NCI-H446 treated with DMSO at 0.1 percent for 48 hours (cell line): ENCODE measurements at places on chromosomes 11 and 22.

DNA sequence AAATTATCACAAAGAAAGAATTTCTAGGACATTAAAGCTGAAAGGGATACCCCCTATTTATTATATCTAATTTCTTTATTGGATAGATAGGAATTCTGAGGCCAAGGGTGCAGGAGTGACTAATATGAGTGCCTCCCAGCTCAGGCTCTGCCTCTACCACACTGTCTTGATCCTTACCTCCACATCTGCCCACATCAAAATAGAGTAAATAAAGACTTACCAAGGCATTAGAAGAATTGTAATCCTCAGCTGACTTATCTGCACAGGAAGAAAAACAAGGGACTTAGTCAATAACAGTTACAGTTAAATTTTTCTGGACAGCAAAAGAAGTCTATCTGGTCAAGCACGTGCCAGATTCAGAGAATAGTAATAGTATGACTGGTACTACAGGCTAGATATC lies 72.6 kb upstream of the GDPD4 start:
- no peak for DNase-seq

DNA sequence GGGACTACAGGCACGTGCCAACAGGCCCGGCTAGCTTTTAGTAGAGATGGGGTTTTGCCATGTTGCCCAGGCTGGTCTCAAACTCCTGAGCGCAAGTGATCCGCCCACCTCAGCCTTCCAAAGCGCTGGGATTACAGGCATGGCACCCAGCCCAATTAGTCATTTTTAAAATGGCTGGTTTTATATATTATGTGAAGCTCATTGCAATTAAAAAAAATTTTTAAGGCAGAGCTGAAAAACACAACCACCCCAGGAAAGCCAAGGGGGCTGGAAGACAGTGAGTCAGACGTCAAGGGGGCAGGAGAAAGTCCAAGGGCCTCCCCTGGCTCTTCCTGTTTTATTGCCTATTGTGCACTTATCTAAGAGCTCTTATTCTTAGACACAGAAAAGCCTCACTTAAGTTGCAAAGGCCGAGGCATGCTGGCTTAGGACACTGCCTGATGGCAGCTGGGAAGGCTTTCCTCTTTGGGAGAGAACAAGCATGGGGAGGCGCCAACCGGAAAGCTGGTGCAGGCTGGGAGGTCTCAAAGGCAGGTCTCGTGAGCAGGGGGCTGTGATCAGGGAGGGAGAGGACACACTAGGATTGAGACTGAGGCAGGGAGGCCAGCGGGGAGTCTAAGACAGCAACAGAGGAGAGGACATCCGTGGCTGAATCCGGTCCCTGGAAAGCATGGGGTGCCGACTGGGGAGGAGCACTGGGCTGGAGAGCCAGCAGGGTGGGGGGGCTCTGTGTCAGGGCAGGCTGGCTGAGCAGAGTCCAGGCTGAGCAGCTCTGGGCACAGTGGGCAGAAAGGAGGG lies 11.1 kb upstream of the OSM start:
- peak; percentile 9 for DNase-seq

DNA sequence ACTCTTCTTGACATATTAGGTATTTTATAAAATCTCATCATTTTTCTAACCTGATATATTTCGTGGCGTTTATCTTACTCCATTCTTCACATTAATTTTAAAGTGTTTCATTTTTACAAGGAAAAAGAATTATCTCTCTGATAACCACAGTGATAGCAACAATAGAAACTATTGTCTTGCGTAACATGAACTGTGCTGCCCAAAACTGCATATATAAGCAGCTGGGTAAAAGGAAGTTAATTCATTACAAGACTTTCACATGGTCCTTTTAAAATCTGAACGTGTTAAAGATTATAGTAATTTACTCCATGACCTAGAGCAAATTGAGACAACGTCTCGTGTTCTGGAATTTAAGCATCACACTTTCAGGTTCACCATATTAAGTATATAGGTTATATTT lies 210.4 kb upstream of the GRIA4 start:
- no peak for DNase-seq

DNA sequence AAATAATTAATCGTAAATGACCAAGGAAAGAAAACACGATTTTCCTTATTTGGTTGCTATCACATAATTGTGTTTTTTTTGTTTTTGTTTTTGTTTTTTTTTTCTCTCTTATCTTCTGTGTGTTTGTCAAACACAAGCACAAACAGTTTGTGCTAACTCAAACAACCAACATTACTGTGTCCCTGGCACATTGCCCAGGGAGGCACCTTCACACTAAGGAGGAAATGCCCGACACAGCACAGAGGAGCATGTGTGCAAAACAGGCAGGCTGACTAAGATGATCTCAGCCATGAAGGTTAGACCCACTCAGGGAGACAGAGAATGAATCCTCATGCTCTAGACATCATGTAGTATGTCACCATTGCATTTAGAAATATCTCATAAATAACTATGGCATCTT lies 130.1 kb downstream of the SOX6 start:
- DNase-seq: no peak

DNA sequence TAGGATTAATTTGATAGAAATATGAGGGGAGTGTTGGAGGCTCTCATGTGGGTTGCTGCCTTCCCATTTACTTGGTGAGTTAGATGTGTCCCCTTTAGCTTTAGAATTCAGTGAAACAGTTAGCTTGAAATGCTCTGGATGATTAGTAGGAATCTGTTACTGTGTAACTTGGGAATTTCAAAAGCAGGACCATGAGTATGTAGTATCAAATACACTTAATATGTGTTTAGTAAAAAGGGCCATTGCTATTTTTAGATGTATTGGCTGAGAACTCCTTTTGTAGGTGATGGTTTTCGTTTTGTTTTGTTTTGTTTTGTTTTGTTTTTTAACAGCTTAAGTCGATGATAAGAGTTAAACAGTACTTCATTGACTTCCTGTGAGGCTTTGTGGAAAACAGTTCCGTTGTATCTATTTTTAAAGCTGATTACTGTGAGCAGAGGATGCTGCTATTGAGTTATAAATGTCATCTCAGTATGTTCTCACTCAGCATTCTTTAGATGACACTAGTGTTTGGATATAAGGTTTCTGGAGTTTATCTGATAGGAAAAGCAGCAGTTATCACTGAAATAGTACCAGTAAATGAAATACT lies 53.5 kb downstream of the MCAM start:
- no peak for DNase-seq

DNA sequence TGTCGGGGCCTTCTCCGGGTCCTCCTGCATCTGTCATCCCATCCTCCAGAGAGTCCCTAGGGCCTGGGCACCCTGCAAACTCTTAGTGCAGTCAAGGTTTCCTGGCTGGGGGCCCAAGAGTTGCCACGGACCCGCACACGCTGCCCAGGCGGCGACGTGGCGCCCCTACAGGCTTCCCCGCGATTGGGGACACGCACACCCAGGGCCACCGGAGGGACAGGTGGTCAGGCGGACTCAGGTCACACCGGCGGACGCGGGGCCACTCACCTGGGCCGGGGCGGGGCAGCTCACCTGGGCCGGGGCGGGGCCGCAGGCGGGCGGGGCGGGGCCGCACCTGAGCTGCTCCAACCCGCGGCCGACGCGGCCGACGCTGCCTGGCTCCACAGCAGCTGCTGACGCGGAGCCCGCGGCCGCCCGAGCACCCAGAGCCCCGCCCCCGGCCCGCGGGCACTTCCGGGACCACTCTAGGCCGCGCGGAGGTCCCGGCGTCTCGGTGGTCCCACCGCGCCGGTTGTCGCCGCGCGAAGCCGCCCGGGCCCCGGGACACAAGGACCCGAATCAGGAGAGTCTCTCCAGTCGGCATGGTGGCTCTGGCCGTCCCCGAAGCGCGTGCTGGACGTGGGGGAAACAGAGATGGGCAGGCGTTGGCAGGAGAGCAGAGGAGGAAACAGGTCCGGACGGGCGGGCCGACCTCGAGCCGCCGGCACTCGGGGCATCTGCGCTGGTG lies at the start of gene ZNF70:
Gene ZNF70 (minus strand): TSS at position 399 of the 727 bp plus-strand sequence. CDS start 5,972 bp downstream, outside the sequence.
- peak; percentile 43 for DNase-seq

GRCh38 chr11:123214396-123214795 lies 19.3 kb upstream of the CLMP start:
- no peak for DNase-seq

GRCh38 chr11:93784935-93785360 lies 866 bp downstream of the MED17 start:
- no peak for DNase-seq

- DNase-seq: no peak
Measured at GRCh38 chr11:17572359-17572690, 25.3 kb downstream of the OTOG start.

DNA sequence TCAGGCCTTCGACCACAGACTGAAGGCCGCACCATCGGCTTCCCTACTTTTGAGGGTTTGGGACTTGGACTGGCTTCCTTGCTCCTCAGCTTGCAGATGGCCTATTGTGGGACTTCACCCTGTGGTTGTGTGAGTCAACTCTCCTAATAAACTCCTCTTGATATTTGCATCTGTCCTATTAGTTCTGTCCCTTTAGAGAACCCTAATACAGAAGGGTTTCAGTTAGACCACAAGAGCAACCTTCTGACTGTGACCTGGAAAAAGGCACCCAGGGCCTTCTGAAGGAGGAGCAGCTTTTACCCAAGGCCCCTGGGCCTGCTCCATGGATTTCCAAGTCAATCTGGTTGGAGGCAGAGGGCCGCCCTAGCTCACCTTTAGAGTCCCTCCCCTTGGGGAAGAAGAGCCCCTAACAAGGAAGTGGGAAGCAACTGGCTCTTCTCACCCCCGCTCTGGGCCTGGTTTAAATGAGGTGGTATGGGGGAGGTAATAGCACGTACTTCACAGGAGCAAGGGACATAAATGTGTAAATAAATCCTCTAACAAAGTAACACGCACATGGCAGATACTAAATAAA lies 11.2 kb upstream of the CHST1 start:
- no peak for DNase-seq

GRCh38 chr22:46355369-46355995 lies 20.0 kb downstream of the TRMU start:
- DNase-seq: no peak

DNA sequence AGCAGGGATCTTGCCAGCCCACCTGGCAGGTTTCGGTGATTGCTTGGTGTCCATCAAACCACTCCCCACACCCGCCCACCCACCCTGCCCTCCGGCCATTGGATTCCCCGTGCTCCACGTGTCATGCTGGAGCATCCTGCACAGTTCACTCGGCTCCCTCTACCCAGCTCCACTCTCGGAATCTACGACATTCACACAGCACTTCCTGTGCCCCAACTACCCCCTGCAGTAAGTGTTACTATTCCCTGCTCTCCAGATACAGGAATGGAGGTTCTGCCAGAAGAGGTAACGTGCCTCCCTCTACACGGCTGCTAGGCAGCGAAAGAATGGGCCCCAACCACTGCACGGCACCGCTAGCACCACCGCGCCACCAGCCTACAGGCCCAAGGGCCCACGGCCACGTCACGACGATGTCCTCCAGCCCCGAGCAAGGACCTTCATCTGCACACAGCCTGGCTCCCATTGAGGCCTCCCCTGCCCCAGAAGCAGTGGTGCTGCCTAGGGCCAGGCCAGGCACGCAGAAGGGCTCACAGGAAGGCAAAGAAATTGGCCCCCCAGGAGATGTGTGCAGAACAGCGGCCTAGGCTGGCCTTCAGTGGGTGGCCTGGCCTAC lies 27.6 kb downstream of the WNT7B start:
- DNase-seq: no peak

GRCh38 chr22:19798891-19799293 lies 38.3 kb downstream of the TBX1 start:
- DNase-seq: no peak

DNA sequence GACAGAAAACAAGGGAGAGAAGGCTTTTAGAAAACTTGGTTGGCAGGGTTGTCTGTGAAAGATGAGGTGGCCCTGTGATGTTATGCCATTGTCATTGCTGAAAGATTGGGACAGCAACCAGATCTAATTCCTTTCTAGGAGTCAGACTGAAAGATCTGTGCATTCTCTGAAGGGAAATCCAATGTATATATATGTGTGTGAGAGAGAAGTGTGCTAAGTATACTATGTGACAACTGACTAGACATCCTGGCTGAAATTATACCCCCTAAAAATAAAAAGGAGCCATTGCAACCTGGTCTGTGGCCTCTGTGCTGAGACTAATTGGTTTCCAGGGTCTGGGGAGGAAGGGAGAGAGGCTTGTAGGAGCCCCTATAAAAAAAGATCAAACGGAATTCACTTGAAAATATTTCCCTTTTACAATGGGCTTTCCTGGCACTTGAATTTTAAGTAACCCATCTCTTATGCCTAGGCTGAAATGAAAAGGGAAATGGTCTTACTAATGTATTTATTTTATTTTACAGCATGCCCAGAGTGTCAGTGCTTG lies 1.2 kb upstream of the MPPED2 start:
- no peak for DNase-seq

DNA sequence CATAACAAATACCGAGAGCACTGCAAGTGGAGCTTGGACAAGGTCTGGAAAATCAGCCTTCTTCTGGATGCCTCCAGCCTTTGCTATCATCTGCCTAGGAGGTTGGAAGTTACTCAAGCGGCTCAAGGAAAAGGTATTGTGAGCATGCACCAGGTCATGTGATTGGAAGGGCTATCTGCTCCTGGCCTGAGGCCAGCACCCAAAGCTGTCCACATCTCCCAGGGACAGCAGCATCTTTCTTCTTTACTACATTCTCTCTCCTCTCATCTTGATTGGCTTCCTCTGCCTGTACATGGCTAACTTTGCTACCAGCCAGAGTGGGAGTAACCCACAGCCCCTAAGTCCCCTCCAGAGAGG lies 44.2 kb upstream of the AMPD3 start:
- no peak for DNase-seq

DNA sequence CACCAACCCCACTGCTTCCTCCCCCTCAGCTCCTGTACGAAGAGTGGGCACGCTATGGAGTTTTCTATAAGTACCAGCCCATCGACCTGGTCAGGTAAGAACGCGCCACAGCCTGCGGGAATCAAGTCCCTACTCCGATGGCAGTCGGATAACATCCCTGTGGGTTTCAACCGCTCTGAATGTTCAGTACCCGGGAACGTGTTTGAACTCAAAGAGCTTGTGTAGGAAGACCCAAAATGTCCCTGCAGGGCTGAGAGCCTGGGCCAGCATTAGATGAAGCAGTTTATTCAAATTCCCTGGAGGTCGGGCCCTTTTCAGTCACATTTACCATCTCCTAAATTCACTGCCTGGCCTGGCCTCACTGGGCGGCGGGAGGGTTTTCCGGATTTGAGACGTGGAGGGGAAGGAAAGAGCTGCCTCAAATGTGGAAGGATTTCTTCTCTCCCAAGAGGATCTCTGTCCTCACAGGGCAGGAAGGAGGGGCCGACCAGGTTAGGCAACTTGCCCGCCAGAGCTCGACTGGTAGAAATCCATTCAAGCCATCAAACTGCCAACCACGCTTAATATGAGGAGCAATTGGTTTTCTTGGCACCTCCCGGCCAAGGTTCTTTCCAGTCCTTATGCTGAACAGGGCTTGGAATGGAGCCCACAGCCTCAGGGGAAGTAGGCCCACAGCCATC lies 46.3 kb downstream of the ANO1 start:
- no peak for DNase-seq

GRCh38 chr11:76185931-76186401 lies 20.3 kb downstream of the WNT11 start:
- DNase-seq: no peak

GRCh38 chr11:86625544-86625943 lies 46.9 kb downstream of the ME3 start:
- no peak for DNase-seq

DNA sequence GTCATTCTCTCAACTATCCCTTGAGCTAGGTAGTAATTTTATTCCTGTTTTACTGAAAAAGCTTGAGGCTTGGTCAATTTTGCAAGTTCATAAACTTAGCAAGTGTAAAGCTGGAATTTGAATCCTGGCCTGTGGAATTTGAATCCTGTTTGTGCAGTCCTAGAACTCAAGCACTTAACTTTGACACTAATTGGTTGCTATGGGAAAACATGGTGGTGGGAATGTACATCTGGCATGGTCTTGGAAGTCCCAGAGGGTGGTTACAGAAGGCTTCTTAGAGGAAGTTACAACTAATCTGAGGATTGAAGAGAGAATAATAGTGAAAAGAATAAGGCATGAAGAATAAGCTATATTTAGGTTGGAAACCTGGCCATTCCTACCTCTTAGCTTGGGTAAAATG lies 66.5 kb upstream of the LIN7C start:
- DNase-seq: no peak
